ENCODE measurements at places on chromosomes 16 and 17.
A peak's percentile ranks its signal among the peaks of the same experiment; 100 is the strongest.

- peak; percentile 30 for DNase-seq
Measured at GRCh38 chr16:72978212-72978611, 69.7 kb downstream of the ZFHX3 start.

- DNase-seq = no peak
Measured at GRCh38 chr16:20889625-20890275, 10.4 kb downstream of the DCUN1D3 start.

GRCh38 chr17:27940503-27941428, 47.6 kb upstream of the LYRM9 start:
- no peak for DNase-seq

DNA sequence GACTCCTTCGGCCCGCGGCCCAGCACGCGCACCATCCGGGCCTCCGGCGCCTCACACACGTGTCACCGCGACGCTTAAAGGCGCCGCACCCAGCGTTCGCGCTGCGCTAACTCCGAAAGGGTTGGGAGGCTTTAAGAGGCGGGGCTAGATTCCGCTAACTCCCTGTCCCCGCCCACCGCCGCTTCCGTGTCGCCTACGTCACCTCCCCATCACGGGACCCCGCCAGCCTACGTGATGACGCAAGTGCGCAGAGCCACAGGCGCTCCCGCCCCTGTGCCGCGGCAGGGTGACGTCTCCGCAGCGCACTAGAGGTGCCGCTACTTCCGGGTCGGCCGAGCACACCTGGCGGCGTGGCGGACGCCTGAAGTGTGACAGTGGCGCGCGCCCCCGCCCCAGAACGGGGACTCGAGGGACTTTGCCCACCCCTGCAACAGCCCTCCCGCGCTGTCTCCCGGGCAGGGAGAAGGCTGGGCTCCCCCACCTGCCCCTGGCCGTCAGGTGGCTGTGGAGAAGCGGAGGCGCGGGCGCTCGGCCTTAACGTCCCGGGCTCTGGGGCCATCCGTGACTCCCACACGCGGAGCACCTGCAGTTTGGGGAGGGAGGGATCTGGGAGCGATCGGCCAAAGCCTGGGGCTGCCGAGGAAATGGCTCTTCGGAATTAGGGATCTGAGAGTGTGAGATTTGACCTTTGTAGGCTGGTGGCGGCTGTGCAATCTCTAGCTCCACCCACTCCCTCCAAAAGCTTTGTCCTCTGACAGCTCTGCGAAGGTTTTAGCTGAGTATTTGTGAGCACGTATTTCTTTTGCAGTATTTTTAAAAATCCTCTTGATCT, at the start of gene USP36:
Gene USP36, minus strand, starts transcription at position 35 of the 832 bp plus-strand sequence. CDS start 4,451 bp downstream, outside the sequence.
- DNase-seq = peak; percentile 99

GRCh38 chr16:29961127-29961478, 776 bp upstream of the TMEM219 start:
- no peak for DNase-seq

- DNase-seq = peak; percentile 18
Measured at GRCh38 chr16:3223913-3224515, 10.9 kb downstream of the ZNF200 start.

DNA sequence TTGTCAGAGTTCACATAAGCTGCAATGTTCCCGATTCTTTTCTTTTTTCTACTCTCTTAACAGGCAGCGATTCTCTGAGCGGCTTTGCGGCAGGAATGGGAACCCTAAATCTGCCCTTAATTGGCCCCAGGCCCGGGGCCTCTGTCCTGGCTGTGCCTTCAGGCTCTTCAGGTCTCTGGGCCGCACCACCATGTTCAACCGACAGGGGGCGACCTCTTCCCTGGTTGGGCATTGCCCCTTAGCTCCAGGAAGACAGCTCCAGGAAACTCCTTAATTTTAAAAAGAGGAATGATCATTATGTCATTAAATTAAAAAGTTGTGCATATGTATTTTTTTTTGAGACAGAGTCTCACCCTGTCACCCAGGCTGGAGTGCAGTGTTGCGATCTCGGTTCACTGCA, 20.3 kb downstream of the CACNG5 start:
- DNase-seq = no peak

- no peak for DNase-seq
Measured at GRCh38 chr16:31042866-31043265, 9.5 kb downstream of the STX4 start.

- DNase-seq = peak; percentile 96
Measured at GRCh38 chr17:46742565-46743270, 75.8 kb downstream of the WNT3 start.
